ENCODE measurements at places on chromosomes 6 and 20. TPM values are rescaled to one million over a fixed set of nuclear protein-coding genes. Genes with fewer than 3 reads are reported as not detected.

Gene NOTCH4
- 2.9 TPM for total RNA-seq

Gene LY6G6D
- not detected for total RNA-seq

Gene ULBP2
- 2.0 TPM for total RNA-seq

Gene GPRC6A
- total RNA-seq: not detected

Gene SUMO4
- total RNA-seq: 3.7 TPM

Gene PGC
- total RNA-seq: not detected

Gene EMILIN3
- total RNA-seq: under 0.01 TPM

Gene CDH22
- total RNA-seq: not detected

Gene AGER
- total RNA-seq: 0.69 TPM

Gene ZBTB12
- 3.0 TPM for total RNA-seq

Gene FKBP5
- total RNA-seq: 32.4 TPM

Gene CST9L
- not detected for total RNA-seq

Gene HLA-DQB1
- not detected for total RNA-seq

Gene LTA
- total RNA-seq: not detected

Gene FOXS1
- not detected for total RNA-seq

Gene ANGPT4
- total RNA-seq: not detected

Gene TGM2
- 13.4 TPM for total RNA-seq

Gene SLC12A5
- not detected for total RNA-seq

Gene BEND6
- 1.4 TPM for total RNA-seq

Gene ASIP
- not detected for total RNA-seq

Gene MYB
- 0.33 TPM for total RNA-seq

Gene GGTLC1
- total RNA-seq: not detected

Gene TRIM31
- total RNA-seq: not detected

Gene EPPIN
- total RNA-seq: not detected

Gene PTCRA
- 1.5 TPM for total RNA-seq

Gene CCN5
- 0.62 TPM for total RNA-seq
